CD4-positive, alpha-beta T cell treated with Interferon alpha-2 for 1 hour (primary cell): ENCODE measurements at places on chromosomes 5 and 9.

GRCh38 chr5:150513375-150514309 lies 5.7 kb downstream of the NDST1 start:
- no peak for DNase-seq

GRCh38 chr5:140329739-140330481 lies 16.5 kb downstream of the HBEGF start:
- no peak for DNase-seq

- no peak for DNase-seq
Measured at GRCh38 chr9:135969064-135969683, 8.0 kb upstream of the UBAC1 start.

DNA sequence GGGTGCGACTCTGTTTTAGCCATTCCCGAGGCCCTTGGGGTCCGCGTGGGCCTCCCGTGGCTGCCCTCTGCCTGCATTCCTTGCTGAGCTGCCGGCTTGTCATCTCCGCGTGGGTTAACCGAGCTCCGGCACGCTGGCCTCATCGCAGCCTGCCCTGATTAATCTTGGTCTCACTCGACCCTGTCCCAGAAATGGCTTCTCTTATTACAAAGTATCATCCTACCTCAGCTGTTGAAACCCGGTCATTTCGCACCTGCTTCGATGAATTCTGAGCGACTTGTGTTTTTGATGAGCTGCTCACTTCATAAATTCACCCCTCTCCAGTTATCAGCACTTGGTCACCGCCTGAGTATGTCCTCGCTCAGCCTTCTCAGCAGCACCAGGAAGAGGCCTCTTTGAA lies 123.5 kb upstream of the EGFLAM start:
- no peak for DNase-seq

GRCh38 chr5:132086277-132086794 lies 12.7 kb downstream of the CSF2 start:
- DNase-seq = no peak

DNA sequence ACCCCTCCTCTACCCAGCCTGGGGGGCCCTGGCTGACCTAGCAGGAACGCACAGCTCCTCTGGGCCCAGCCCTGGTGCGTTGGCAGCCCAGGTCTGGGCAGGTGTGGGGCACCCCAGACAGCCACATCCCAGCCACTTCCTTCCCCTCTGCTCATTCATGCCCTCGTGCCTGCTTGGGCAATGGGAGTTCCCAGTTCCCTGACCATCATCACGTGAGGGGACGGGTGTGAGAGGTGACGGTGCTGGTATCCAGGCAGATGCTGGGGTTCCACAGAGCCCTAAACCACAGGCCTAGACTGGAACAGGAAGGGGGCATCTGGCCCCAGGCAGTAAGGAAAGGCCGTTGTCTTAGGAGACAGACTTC lies 8.4 kb downstream of the RALGDS start:
- DNase-seq = peak; percentile 67

DNA sequence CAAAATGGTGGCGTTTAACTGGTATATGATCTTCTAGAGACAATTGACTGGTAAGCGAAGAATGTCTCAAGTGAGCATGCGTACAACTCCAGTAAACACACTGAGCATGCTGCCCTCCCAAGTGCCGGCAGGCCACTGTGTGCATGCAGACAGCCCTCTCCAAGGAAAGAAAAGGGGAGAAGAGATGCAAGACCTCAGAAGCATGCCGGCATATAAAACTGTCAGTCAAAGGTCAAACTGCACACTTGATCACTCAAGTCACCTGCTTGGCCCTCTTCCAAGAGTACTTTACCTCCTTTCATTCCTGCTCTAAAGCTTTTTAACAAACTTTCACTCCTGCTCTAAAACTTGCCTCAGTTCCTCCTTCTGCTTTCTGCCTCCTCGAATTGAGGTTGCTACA lies 910.2 kb downstream of the TAF11L14 start:
- no peak for DNase-seq

DNA sequence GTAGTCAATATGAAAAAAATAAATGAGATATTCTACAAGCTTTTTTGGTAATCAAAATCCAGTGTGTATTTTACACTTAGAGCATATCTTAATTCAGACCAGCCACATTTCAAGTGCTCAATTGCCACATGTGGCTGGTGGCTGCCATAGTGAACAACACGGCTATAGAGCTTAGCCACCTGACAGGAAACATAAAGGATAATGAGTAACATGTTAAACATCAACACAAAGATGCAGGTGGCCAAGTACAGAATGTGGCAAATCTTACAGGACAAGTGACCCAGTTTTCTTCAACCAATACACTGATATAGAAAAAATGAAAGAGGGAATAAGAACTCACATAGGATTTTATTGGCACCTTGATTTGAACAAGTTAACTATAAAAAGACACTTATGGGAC lies 61.4 kb downstream of the KIF24 start:
- DNase-seq = no peak

GRCh38 chr9:115764645-115765044 lies 388.9 kb upstream of the PAPPA start:
- DNase-seq = no peak

DNA sequence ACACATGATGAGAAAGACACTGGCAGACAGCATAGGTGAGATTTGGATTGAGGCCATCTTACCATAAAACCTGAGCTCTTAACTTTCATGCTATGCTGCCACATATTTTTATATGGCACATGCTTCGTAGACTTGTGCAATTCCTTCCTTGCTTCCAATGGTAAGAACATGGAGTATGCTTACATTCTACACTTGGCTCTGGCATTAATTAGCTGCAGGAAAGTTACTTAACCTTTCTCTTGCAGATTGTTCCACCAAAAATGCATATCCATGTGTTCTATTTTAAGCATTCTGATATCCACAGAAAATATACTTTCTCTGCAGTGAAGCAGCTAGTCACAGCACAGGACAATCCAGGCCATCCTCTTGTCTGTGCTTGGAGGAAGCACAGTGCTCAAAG lies 119.4 kb downstream of the MPDZ start:
- DNase-seq = no peak

DNA sequence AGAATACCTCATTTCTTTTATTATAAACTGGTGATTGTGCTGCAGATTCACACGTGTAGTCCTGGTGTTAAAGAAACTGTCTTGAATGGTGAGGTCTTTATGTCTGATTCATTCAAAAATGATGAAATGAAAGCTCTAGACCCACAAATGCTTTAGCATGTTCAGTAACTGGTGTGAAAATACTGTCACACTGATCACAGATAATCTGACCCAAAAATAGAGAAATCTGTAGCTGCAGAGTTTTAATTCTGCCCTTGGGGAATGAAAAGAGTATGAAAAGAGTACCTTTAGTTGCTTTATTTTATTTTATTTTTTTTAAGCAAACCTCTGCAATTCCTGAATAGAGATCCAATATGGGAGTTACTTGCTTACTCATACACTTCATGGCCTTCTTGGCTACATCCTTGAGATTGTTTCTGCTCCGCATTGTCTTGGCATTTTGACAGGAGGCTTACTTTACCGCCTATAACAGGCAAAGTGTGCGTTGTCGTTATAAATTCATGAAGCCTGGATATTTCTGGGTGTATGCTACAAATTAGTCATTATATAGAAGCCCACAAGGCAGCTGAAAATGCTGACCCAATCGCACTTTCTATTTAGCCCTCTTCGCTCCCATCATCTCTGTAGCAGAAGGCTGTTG lies 2.7 kb downstream of the RGMB start:
- no peak for DNase-seq

- no peak for DNase-seq
Measured at GRCh38 chr9:76732341-76732958, 31.8 kb upstream of the PCA3 start.

GRCh38 chr5:165559645-165560044 lies 2054.2 kb downstream of the MAT2B start:
- no peak for DNase-seq

DNA sequence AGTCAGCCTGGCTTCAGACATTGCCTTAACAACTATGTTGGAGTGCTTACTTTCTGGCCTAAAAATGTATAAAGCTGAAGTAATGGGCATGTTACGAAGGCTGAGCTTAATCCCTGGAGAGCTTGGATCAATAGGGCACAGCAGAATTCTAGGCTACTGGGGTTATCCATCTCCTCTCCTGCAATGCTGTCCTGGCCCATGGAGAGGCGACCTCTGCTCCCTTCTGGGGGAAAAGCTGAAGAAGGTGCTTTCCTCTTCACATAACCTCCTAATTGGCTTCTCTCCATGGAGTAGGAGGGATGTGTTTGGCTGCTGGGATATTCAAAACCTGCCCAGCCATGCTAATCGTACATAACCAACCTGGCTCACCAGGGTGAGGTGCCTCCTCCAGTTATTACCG lies 403.5 kb downstream of the DMRT2 start:
- no peak for DNase-seq

- DNase-seq = no peak
Measured at GRCh38 chr5:171409164-171410136, 10.0 kb upstream of the FGF18 start.

- DNase-seq = no peak
Measured at GRCh38 chr9:87686520-87687090, 39.3 kb upstream of the CTSL start.

GRCh38 chr9:133458643-133459312 lies 1.0 kb upstream of the CACFD1 start:
- no peak for DNase-seq

- DNase-seq = no peak
Measured at GRCh38 chr9:2821855-2822254, 22.0 kb downstream of the PUM3 start.

GRCh38 chr5:19002111-19002510 lies 985.9 kb downstream of the CDH18 start:
- no peak for DNase-seq

GRCh38 chr9:38687389-38687842 lies 32.5 kb downstream of the FAM240B start:
- peak; percentile 26 for DNase-seq

DNA sequence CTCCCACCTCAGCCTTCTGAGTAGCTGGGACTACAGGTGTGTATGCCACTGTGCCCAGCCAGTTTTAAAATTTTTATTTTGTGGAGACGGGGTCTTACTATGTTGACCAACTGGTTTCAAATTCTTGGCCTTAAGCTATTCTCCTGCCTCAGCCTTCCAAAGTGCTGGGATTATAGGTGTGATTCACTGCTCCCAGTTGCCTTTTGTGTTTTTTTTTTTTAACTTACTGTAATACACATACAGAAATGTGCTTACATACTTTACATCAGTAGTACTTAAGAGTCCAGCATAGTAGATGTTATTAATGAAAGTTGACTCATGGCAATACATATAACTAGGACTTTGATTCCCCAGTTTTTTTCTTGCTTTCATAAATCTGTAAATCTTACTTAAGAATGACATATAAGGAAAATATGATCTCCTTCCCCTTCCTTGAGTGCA lies 4.7 kb downstream of the MAN2A1 start:
- no peak for DNase-seq

DNA sequence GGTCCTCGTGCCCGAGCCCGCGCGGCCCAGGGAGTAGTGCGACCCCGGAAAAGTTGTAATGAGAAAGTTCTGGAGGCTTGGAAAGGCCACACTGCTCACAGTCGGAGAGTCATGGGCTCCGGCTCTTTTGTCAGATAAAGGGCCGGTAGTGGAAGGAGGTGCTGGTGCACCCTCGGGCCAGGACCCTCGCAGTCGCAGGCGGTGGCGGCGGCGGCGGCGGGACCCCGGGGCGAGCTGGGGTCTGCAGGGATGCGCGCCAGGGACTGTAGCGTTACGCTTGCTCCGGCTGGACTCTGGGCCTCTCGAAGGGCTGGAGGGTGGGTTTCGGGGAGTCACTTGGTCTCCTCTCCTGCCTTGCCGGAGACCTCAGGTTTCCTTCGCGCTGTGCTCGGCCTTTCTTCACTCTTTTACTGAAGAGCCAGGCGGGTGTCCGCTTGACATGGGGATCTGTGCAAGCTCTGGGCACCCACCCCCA lies 1.5 kb downstream of the RORB start:
- DNase-seq = no peak

DNA sequence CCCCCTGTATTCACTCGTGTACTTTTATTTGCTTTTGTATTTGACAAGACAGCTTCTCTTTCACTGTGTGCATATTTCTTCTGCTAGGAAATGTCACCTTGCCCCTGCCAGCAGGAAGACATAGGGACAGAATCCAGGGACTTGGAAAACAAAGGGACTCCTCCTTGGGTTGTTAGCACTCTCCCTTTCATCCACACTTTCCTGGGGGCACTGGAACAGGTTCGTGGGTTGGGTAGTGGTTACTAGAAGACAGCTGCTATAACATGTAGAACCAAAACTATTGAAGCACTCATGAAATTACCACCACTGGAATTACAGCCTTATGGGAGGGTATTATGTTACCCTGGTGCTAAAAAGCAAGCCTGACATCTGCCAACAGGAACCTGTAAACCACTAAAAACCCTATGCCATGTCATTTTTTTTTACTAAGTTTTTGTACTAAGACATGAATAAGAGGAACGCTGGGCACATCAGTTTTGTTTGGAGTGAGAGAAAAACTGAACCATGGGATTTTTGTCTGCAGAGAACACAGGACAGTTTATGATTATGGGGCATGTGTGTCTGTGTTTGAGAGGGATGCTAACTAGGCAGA lies 4.7 kb upstream of the CCL28 start:
- DNase-seq = no peak

DNA sequence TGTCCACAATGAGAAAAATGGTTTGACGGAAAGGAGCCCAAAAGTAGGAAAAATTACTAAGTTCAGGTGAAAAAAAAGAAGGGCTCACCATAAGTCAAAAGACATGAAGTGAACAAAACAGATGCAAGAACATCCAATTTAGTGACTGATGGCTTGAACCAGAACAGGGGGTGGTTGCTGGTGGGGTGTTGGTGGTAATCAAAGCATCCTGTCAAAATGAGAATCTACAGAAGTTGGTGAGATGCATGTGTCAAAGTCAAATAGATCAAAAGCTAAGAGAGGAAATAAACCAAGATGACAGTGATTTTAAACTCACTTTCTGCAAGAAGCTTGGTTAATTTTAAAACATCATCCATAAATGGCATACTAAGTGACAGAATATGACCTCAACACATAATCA lies 117.4 kb downstream of the MLLT3 start:
- peak; percentile 10 for DNase-seq

- DNase-seq = peak; percentile 18
Measured at GRCh38 chr5:172420235-172420939, 33.9 kb downstream of the SH3PXD2B start.

DNA sequence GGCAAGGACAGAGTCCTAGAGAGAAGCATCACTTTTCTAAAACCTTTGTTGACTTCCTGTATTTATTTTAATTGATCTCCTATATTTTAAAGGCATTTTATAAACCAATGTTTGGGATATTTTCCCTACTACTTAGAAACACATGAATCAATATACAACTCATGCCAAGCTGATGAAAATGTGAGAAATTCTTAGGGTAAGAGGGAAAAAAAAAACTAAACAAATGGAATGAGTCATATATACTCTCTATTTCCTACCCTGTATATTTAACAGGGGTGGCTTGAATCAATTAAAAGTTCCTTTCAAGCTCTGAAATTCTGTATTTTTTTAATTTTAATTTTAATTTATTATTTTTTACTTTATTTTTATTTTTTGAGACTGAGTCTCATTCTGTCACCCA lies 19.6 kb downstream of the BAAT start:
- DNase-seq = no peak

DNA sequence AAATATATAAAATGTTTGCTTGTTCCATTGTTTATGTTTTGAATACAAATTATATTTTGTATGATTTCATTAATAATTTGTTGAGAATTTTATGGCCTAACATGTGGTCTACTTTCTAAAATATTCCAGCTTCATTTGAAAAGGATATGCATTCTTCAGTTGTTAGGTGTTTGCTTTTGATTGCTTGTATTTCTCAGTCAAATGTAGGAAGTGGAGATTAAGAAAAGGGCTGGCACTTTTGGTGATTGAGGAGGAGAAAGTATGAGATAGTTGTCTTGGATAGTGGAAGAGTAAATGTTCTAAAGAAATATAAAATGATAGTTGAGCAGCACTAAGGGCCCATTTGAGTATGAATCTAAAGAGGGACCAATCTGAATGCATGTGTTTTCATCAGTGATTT lies 23.1 kb downstream of the JAK2 start:
- DNase-seq = no peak
